Pancreas (tissue), 10 donors: ENCODE measurements at places on chromosomes 6 and 20. TPM values are rescaled to one million over a fixed set of nuclear protein-coding genes. Genes with fewer than 3 reads are reported as not detected.

Gene SLC52A3
- 0.79 TPM for total RNA-seq

Gene SGK2
- total RNA-seq: 12.4 TPM

Gene RALY
- total RNA-seq: 58.5 TPM

Gene NRM
- 3.3 TPM for total RNA-seq

Gene PPIL6
- total RNA-seq: 1.7 TPM

Gene TFAP2A
- total RNA-seq: 0.16 TPM

Gene SIRPG
- 0.28 TPM for total RNA-seq

Gene GRM4
- 1.4 TPM for total RNA-seq

Gene C20orf141
- total RNA-seq: not detected

Gene SLC35D3
- 0.90 TPM for total RNA-seq

Gene PLEKHG1
- total RNA-seq: 2.5 TPM

Gene PMEPA1
- 34.5 TPM for total RNA-seq

Gene LPA
- total RNA-seq: 0.51 TPM

Gene HRH3
- not detected for total RNA-seq

Gene PTCRA
- total RNA-seq: not detected

Gene TCF21
- total RNA-seq: 0.08 TPM

Gene BCAS1
- 0.52 TPM for total RNA-seq

Gene FKBP5
- 13.0 TPM for total RNA-seq

Gene CRIP3
- total RNA-seq: 4.6 TPM

Gene MARCKS
- 61.7 TPM for total RNA-seq

Gene OR2J3
- not detected for total RNA-seq

Gene ZFP57
- not detected for total RNA-seq

Gene WFDC10B
- not detected for total RNA-seq

Gene MROH8
- total RNA-seq: 1.1 TPM

Gene SRPK1
- 34.9 TPM for total RNA-seq

Gene C2
- total RNA-seq: 2.4 TPM

Gene RIPOR2
- 1.4 TPM for total RNA-seq

Gene ZBTB12
- total RNA-seq: 0.60 TPM

Gene SMPD2
- total RNA-seq: 7.1 TPM

Gene NELFE
- 40.8 TPM for total RNA-seq

Gene SMLR1
- total RNA-seq: 0.12 TPM

Gene DZANK1
- 0.79 TPM for total RNA-seq

Gene IL17A
- not detected for total RNA-seq

Gene FRK
- total RNA-seq: 3.9 TPM

Gene GINS1
- 0.38 TPM for total RNA-seq

Gene PAK5
- 2.0 TPM for total RNA-seq

Gene MOG
- not detected for total RNA-seq

Gene MDFI
- 1.3 TPM for total RNA-seq

Gene ZKSCAN3
- 5.0 TPM for total RNA-seq

Gene BANF2
- 2.5 TPM for total RNA-seq

Gene SASH1
- 11.9 TPM for total RNA-seq

Gene HTR1E
- 0.24 TPM for total RNA-seq

Gene TOX2
- 0.92 TPM for total RNA-seq

Gene ZSCAN12
- total RNA-seq: 2.6 TPM

Gene SPEF1
- 0.22 TPM for total RNA-seq

Gene SLC4A11
- total RNA-seq: 0.71 TPM

Gene MAP3K5
- total RNA-seq: 20.5 TPM

Gene PKIB
- total RNA-seq: 3.4 TPM

Gene PROCR
- 12.8 TPM for total RNA-seq

Gene TMC2
- total RNA-seq: 0.06 TPM
